Central memory CD8-positive, alpha-beta T cell (primary cell): ENCODE measurements at places on chromosomes 16 and 17.

DNA sequence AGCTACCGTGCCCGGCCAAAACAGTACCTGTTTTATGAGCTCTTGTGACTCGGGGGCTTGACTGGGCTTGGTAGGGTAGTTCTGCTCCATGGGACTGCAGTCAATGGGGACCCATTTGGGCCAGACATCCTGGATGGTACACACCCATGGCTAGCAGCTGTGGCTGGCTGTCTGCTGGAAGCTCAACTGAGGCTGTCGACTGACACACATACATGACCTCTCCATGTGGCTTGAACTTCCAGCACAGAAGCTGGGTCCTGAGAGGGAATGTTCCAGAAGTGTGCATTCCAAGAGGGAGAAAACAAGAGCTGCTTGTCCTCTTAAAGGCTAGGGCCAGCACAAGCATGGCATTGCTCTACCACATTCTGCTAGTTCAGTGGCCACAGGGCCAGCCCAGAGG lies 14.9 kb upstream of the NKD1 start:
- peaks cover 2% of the 10 kb centered on the region for H3K36me3 ChIP-seq
- H3K4me1 ChIP-seq: no peaks in the 10 kb centered on the region
- H3K27me3 ChIP-seq: peaks cover 18% of the 10 kb centered on the region
- H3K4me3 ChIP-seq: no peak overlapping the region
- H3K27ac ChIP-seq: no peak overlapping the region

DNA sequence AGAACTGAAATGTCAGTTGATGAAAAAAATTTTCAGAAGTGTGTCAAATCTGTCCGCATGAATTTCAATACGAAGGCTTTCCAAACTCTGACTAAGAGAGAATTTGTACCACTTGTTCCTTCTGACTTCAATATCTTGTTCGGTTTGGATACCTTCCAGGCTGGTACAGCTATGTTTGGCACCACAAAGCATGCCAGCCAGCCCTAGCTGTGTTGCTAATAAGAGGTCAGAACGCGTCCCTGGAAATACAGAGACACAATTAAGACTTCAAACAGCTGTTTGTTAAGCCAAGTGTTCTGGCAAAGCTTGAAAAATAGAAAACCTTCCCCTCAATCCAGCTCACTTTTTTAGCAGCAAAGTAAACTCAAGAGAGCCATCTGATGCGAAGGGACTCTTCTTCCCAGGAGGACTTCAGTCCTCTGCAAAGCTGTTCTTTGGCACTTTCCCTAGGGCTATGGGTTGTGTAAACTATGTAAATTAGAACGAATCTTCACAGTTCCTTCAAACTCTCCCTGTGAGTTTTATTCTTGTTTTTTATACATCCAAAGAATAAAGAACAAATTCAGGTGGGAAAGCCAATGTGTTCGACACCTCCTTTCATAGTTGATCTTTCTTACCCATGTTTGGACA lies 35.1 kb downstream of the GRB2 start:
- no peak for DNase-seq
- H3K36me3 ChIP-seq: peaks cover 22% of the 10 kb centered on the region
- H3K4me1 ChIP-seq: peaks cover 64% of the 10 kb centered on the region
- no peaks in the 10 kb centered on the region for H3K27me3 ChIP-seq

DNA sequence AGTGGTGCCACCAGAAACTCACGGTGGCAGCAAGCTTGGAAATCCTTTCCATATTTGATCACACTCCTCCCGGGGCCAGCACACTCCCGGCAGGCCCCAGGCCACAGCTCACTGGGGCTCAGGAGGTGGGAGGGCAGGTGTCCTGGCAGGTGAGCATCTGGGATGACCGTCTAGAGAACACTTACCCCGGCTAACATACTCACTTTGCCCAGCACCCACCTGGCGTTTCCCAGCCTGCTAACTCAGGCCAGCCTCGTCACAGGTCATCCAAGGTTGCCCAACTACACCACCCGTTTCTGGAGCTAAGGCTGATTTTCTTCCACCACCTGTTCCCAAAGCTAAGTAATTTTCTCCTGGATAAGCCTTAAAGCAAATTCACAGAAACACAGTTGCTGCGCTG lies 24.9 kb downstream of the FBXO31 start:
- no peaks in the 10 kb centered on the region for H3K27me3 ChIP-seq
- no peak overlapping the region for H3K4me3 ChIP-seq
- no peak for DNase-seq
- peaks cover 4% of the 10 kb centered on the region for H3K4me1 ChIP-seq
- H3K27ac ChIP-seq: no peak overlapping the region
- peaks cover 22% of the 10 kb centered on the region for H3K36me3 ChIP-seq

DNA sequence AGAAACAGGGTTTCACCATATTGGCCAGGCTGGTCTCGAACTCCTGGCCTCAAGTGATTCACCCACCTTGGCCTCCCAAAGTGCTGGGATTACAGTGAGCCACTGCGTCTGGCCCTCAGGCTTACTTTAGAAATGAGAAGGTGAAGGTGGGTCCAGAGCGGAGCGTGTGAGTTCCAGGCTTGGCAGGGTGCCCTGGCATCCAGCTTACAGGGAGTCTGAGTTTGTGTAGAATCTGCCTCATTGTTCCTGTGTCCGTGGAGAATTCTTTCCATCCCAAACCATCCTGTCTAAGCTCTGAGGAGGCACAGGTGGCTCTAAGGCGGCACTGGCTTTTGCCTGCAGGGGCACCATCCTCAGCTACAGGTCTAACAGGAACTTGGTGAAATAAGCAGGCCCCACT lies 50.6 kb downstream of the RAB11FIP3 start:
- no peak overlapping the region for H3K4me3 ChIP-seq
- H3K4me1 ChIP-seq: no peaks in the 10 kb centered on the region
- no peaks in the 10 kb centered on the region for H3K27me3 ChIP-seq
- DNase-seq: no peak
- no peak overlapping the region for H3K27ac ChIP-seq

GRCh38 chr17:50181144-50181543 lies 15.3 kb downstream of the SGCA start:
- no peaks in the 10 kb centered on the region for H3K27me3 ChIP-seq
- no peak overlapping the region for H3K27ac ChIP-seq
- no peak for DNase-seq
- H3K4me1 ChIP-seq: peaks cover 15% of the 10 kb centered on the region
- no peaks in the 10 kb centered on the region for H3K36me3 ChIP-seq
- no peak overlapping the region for H3K4me3 ChIP-seq

DNA sequence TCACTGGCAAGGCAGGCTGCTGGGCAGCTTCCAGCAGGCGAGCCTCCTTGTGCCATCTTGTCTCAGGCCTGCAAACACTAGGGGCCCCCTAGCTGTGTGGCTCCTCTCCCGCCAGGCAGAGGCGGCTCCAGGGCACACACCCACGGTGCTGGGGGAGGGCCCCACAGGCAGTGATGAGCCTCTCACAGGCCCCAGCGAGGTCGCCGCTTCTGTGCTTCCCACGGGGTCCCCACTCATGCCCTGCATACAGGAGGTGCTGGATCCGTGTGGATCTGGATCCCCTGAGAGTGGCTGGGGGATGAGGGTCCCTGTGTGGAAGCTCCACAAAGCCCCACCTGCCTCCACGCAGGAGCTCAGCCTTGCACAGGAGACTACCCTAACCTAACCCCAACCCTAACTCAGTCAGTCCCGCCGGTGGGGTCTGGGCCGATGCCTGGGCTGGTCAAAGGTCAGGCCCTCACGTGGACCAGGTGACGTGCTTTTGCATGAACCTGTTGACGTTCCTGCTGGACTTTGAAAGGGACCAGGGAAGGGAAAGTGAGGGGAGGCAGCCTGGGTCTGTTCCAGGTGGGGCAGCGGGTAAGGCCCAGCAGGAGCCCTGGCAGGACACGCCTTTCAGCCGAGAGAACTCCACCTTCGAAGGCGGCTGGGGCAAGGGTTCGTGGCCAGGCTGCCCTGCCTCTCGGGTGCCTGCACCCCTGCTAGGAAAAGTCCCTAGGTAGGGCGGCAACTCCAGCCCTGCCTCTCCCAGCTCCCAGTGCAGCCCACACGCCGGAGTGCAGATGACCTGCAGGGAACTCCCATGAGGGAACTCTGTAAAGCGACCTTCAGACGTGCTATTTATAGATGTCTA lies 5.2 kb downstream of the SECTM1 start:
- no peaks in the 10 kb centered on the region for H3K27me3 ChIP-seq
- peaks cover 10% of the 10 kb centered on the region for H3K4me1 ChIP-seq
- peaks cover 3% of the 10 kb centered on the region for H3K36me3 ChIP-seq
- no peak overlapping the region for H3K4me3 ChIP-seq

GRCh38 chr17:56739376-56739775 lies 94.3 kb downstream of the C17orf67 start:
- no peaks in the 10 kb centered on the region for H3K36me3 ChIP-seq
- DNase-seq: no peak
- H3K27me3 ChIP-seq: peaks cover 42% of the 10 kb centered on the region
- H3K4me1 ChIP-seq: no peaks in the 10 kb centered on the region

- H3K27ac ChIP-seq: no peak overlapping the region
- no peaks in the 10 kb centered on the region for H3K36me3 ChIP-seq
- H3K27me3 ChIP-seq: peaks cover 15% of the 10 kb centered on the region
- no peak for DNase-seq
- H3K4me3 ChIP-seq: no peak overlapping the region
Observed at GRCh38 chr16:83720981-83721380, 86.8 kb upstream of the HSBP1 start.

- no peak for DNase-seq
- no peak overlapping the region for H3K27ac ChIP-seq
- H3K27me3 ChIP-seq: no peaks in the 10 kb centered on the region
- peaks cover 33% of the 10 kb centered on the region for H3K36me3 ChIP-seq
- H3K4me1 ChIP-seq: peaks cover 14% of the 10 kb centered on the region
Observed at GRCh38 chr17:38864636-38865398, 5.0 kb upstream of the LASP1 start.

- no peaks in the 10 kb centered on the region for H3K36me3 ChIP-seq
- peaks cover 59% of the 10 kb centered on the region for H3K27me3 ChIP-seq
- H3K4me3 ChIP-seq: peak overlapping the region; percentile 61
- H3K4me1 ChIP-seq: peaks cover 9% of the 10 kb centered on the region
- H3K27ac ChIP-seq: no peak overlapping the region
Observed at GRCh38 chr17:60102632-60103096, 23.9 kb upstream of the HEATR6 start.

GRCh38 chr17:67442787-67443624 lies 65.9 kb downstream of the PITPNC1 start:
- peaks cover 16% of the 10 kb centered on the region for H3K36me3 ChIP-seq
- no peaks in the 10 kb centered on the region for H3K27me3 ChIP-seq
- no peak for DNase-seq
- H3K4me1 ChIP-seq: peaks cover 63% of the 10 kb centered on the region
- H3K4me3 ChIP-seq: peak overlapping the region; percentile 60
- peak overlapping the region; percentile 78 for H3K27ac ChIP-seq

GRCh38 chr17:15475631-15476354 lies 8.4 kb upstream of the CDRT4 start:
- no peak overlapping the region for H3K27ac ChIP-seq
- H3K4me1 ChIP-seq: no peaks in the 10 kb centered on the region
- no peak overlapping the region for H3K4me3 ChIP-seq
- H3K27me3 ChIP-seq: no peaks in the 10 kb centered on the region
- peaks cover 2% of the 10 kb centered on the region for H3K36me3 ChIP-seq

GRCh38 chr17:28999206-28999605 lies 6.6 kb downstream of the SEZ6 start:
- no peak overlapping the region for H3K27ac ChIP-seq
- H3K4me3 ChIP-seq: no peak overlapping the region
- DNase-seq: no peak
- peaks cover 54% of the 10 kb centered on the region for H3K27me3 ChIP-seq

DNA sequence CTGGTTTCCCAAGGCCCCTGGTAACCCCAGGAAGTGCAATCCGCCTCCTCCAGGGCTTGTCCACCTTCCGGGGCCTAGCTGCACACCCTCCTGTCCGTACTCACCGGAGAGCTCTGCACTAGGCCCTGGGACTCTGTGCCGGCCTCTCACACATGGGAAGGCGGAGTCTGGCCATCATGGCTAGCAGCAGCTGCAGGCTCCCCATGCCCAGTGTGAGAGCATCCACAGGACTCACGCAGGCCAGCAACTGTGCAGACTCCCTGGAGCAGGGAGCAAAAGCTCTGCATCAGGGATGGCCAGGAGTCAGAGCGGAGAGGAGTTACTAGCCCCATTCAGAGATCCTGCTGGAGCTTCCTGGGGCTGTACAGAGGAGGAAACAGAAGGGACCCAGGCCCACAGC lies 20.2 kb downstream of the FOXN1 start:
- no peaks in the 10 kb centered on the region for H3K36me3 ChIP-seq
- no peak overlapping the region for H3K27ac ChIP-seq
- peaks cover 10% of the 10 kb centered on the region for H3K27me3 ChIP-seq
- no peaks in the 10 kb centered on the region for H3K4me1 ChIP-seq
- no peak overlapping the region for H3K4me3 ChIP-seq
- no peak for DNase-seq
